ENCODE measurements at places on chromosomes 12 and 14.

GRCh38 chr12:2583642-2584401 lies 210.9 kb upstream of the FKBP4 start:
- no peak for DNase-seq

DNA sequence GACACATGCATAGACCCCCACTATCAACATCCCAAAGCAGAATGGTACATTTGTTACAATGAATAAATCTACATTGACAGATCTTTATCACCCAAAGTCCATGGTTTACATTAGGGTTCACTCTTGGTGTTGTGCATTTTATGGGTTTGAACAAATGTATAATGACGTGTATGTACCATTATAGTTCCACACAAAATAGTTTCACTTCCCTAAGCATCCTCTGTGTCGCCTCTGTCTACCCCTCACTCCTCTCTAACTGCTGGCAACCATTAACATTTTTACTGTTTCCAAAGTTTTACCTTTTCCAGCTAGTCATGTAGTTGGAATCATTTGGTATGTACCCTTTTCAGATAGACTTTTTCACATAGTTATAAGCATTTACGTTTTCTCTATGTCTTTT lies 69.5 kb upstream of the LMO3 start:
- no peak for DNase-seq

DNA sequence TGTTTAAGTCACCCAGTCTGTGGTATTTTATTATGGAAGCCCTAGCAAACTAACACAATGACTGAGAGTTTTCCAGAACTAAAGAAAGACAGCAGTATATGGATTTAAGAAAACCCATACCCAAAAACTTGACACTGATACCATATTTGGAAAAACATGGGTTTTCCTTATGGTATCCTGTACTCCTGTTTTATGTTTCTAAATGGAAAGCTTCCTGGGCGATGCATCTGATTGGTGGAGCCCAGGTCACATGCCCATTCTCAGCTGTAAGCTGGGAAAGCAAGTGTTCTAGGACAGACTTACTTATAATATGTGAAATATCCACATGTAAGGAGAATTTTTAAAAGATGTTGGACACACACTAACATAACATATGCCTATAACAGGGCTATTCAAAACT lies 4.5 kb upstream of the RNASE4 start:
- DNase-seq: no peak

DNA sequence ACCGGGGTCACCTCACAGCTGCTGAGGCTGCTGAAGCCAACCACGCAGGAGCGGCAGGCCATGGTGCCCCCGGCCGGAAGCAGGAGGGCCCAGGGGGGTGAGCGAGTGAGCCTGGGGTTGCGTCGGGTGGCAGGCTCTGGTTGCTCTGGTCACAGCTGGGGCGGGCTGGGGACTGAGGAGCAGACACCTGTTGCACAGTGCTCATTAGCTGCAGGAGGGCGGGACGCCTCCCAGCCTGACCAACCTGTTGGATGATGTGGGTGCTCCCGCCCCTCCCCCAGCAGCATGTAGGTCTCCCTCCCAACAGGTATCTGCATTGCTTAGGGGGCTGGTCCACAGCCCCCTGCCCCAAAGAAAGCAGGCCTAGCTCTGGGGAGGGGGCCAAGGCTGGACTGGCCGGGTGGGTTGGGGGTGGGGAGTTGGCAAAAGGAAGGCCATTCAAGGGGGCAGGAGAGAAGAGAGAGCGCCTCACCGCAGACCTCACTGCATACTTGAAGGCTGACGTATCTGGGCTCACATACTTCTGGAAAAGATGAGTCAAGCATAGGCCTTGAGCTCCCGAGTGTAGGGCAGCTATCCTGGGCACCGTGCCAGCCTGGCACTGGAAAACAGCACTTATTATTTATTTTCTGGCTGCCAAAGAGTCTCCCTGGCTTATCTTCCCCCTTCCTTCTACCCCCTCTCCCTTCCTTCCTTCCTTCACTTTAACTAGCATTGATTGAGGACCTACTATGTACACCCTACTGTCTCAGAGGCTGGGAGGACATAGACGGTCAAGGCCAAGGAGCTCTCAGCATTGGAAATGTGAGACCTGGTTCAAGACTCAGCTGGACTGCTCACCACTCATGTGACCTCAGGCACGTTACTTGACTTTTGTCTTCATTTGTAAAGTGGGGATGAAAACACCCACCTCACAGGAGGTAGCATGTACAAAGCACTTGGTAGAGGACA lies at the start of gene KRT80:
TSS of gene KRT80 (minus strand) at position 174 of the 951 bp plus-strand sequence. CDS start at position 62, 112 bp downstream.
- peak; percentile 90 for DNase-seq

DNA sequence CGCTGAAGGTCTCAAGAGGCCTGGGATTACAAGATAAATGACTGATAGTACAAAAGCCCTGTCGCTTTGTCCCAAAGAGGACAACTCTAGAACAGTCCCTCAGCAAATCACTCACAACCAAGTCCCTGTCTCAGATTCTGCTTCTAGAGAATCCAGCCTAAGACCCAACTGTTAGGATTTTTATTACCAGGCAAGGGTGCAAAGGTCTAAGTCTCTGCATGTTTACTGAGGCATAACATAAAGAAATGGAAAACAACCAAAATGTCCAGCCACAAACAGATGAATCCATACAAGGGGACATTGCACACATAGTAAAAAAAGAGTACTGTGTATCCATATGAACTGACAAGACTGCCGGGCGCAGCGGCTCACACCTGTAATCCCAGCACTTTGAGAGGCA lies 104.1 kb downstream of the FOXN3 start:
- no peak for DNase-seq

GRCh38 chr12:53791735-53792326 lies 40.1 kb upstream of the CISTR start:
- DNase-seq: no peak

GRCh38 chr12:72228424-72228823 lies 43.7 kb upstream of the TRHDE start:
- no peak for DNase-seq

GRCh38 chr14:59305231-59305630 lies 116.8 kb downstream of the DAAM1 start:
- DNase-seq: no peak

- no peak for DNase-seq
Measured at GRCh38 chr12:27560126-27560525, 36.1 kb downstream of the PPFIBP1 start.

DNA sequence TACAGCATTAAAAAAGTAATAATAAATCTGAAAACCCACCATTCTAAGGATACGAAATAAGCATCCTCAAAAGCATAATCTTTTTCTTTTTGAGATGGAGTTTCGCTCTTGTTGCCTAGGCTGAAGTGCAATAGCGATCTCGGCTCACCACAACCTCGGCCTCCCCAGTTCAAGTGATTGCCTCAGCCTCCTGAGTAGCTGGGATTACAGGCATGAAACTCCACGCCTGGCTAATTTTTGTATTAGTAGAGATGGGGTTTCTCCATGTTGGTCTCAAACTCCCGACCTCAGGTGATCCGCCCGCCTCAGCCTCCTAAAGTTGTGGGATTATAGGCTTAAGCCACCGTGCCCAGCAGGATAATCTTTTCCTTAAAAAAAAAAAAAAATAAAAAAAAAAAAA lies 4.3 kb downstream of the CCNT1 start:
- DNase-seq: no peak

GRCh38 chr12:131250951-131251315 lies 297.2 kb downstream of the ADGRD1 start:
- DNase-seq: no peak

- peak; percentile 48 for DNase-seq
Measured at GRCh38 chr14:54669721-54670561, 103.0 kb downstream of the SAMD4A start.

- DNase-seq: no peak
Measured at GRCh38 chr12:42161529-42161928, 16.9 kb upstream of the GXYLT1 start.

DNA sequence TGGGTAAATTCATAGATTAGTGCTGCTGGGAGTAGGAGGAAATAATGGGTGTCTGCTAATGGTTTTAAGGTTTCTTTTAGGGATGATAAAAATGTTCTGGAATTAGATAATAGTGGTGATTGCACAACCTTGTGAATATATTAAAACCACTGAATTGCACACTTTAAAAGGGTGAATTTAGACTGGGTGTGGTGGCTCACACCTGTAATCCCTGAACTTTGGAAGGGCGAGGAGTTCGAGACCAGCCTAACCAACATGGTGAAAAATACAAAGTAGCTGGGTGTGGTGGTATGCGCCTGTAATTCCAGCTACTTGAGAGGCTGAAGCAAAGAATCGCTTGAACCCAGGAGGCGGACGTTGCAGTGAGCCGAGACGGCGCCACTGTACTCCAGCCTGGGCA lies 1.3 kb downstream of the RAD52 start:
- no peak for DNase-seq

DNA sequence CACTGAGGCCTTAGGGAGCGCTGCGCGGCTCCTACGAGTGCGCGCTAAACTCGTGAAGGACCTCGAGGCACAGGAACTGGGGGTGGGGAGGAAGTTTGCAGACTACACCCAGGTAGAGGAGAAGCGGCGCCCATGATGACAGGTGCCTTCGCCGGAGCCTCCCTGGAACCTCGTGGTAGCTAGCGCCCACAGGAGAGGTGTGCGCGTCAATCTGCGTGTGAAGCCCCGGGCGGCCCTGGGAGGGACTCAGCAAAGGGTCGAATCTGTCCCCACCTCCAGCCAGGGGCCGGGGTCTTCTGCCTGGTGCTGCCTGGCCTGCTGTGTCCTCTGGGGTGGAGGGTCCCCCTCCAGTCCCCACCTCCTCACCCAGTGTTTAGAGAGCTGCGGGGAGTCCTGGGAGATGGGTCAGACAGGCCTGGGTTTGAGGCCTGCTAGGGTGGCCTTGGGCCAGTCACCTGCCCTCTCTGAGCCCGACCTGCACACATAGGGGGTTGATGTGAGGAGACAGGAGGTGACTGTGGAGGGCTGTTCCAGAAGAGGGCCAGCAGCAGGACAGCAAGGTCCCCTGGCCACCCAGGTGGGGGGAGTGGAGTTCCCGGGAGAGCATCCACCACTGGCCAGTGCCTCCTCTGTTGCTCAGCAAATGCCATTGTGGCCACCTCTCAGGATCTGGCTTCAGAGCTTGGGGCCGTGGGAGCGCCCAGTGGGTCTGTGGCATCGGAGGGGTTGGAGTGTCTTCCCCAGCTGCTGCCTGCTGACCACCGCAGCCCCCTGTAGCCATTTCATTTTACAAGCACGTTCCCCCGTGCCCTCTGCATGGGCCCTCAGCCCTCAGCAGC lies 20.2 kb upstream of the KIF26A start:
- peak; percentile 14 for DNase-seq

DNA sequence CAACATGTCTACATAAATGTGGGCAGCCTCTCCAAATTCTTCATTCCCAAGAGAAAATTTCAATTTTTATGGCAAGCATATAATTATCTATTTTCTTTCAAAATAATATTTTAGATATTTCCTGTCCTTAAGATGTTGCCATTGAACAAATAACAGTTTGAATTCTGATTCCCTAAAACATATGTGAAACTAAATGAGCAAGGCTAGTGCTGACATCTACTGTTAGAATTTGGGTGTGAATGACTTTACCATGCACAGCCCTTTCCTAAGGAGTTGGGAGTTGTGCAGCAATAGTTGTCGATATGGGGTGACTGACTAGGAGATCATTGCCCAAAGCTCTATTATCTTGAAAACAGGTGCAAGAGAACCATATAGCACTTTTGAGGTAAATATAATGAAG lies 108.2 kb upstream of the SLC38A4 start:
- DNase-seq: no peak

DNA sequence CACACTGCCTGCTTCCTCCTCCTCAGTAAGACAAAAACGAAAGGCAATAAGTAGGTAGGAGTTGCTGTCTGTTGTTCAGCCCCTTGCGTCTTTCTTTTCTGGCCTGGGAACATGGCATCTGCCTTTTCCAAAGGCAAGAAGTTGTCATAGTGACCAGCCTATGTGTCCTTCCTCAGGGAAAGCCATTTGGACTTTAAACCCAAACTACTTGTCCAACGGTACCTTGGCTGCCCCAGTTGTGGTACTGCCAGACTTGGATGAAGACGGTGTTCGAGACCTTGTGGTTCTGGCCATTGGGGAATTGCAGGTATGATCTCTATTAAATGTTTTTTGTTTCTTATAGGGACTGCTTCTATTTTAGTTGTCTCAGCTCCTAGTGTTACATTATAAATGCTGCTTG lies 18.5 kb downstream of the FAM234B start:
- DNase-seq: no peak

DNA sequence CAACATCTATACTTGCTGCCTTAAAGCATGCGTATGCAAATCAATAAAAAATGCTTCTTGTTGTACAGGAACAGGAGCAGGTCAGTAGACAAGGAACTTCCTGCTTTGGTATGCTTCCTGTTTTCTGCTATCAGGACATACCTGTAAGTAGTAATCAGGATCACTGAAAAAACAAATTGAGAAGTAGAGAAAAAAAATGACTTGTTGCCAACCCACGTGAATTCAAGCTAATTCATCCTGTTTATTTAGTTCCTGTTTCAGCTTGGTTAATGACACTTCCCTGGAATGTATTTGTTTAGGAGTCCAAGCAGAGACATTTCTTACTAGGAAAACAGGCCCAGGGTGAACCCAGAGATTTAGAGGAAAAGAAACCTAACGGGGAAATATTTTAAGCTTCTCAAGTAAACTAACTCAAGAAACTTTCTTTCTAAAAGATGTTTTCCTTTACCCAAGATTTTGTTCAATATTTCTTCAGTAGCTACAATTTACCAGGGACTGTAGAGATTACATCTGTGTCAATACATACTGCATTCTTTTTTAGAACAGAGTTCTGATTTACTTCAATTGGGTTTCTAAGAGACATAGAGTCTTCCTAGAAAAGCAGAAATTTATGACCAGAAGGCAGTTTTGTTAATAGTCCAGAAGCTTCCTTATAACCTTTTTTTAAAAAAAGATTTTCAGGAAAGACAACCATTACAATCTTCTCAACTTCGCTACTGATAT lies 124.2 kb downstream of the PAWR start:
- no peak for DNase-seq

- peak; percentile 38 for DNase-seq
Measured at GRCh38 chr12:67193704-67194103, 75.5 kb upstream of the CAND1 start.

GRCh38 chr14:101735453-101735852 lies 26.1 kb upstream of the PPP2R5C start:
- DNase-seq: no peak

GRCh38 chr12:9750276-9751203 lies 10.2 kb downstream of the CD69 start:
- peak; percentile 36 for DNase-seq

DNA sequence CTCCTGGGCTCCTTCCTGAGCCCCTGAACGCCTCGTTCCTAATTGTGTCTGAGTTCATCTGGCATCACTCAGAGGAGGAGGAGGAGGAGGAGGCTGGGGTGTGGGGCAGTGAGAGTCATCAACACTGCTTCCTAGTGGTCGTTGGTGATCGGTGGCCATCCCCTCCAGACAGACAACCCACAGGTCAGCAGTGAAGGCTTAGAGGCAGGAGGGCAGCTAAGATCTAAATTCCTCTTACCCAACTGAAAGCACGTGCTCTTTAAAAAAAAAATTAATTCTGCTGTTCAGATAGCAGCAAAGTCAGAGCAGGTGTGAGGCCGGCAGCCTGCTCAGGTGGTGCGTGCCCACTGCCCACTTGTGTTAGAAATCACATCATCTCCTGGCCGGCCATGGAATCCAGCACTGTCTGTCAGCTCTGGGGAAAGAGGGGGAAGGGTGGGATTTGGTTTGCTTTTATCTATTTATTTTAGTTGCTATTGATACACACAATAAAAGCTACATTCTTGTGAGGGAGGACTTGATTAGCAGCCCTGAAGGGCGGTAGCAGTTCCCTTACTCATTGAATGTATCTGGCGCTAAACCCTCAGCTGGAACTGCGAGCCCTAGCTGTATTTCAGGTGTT lies 46.6 kb downstream of the PPP2R5C start:
- no peak for DNase-seq

- DNase-seq: peak; percentile 20
Measured at GRCh38 chr12:31431721-31432240, 105.8 kb upstream of the SINHCAF start.

GRCh38 chr14:90649083-90649482 lies 167.1 kb downstream of the TTC7B start:
- no peak for DNase-seq

Measured in femur (tissue), 1 donor.